ENCODE measurements at places on chromosomes 4 and X. TPM values are rescaled to one million over a fixed set of nuclear protein-coding genes. Genes with fewer than 3 reads are reported as not detected.
A peak's percentile ranks its signal among the peaks of the same experiment; 100 is the strongest.

The VCX2 gene
- not detected for polyA plus RNA-seq

DNA sequence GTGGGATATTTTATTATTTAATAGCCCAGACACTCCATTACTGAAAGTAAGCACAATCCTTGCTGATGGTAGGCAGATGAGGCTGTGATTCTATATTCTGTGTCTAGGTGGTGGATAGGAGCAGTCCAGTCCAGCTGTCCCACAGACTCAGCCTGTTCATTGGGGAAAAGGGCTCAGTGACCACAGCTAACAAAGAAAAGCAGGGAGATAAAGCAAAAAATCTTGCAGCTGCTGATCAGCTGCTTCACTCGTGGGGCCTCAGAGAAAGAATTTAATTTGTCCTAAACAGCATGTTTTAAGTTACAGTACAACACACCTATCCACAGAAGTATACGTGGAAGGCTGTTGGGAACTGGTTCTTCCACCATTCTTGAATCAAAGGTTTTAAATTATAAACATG lies 40.7 kb upstream of the ANK2 start:
- no peak for DNase-seq

DNA sequence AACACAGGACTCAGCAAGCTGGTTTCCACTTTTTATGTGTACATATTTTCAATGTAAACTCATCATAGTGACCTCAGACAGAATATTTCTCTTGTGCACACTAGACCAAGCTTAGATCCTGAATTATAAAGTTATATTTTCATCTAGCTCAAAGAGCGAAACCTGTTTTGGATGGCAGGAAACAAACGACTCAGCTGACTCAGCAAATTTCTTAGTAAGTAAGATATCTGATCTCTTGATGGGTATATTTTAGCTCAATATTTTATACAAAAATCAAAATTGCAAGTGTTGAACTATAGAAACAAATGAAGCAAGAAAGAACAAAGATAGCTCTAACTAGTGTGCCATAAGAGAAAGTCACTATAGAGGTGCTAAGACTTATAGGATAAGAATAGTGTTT lies 1114.5 kb downstream of the STPG2 start:
- no peak for DNase-seq

- DNase-seq, result peak; percentile 0
Observed at GRCh38 chr4:14566518-14566917, 435.8 kb upstream of the CPEB2 start.

The FHL1 gene
- 72.9 TPM for polyA plus RNA-seq

DNA sequence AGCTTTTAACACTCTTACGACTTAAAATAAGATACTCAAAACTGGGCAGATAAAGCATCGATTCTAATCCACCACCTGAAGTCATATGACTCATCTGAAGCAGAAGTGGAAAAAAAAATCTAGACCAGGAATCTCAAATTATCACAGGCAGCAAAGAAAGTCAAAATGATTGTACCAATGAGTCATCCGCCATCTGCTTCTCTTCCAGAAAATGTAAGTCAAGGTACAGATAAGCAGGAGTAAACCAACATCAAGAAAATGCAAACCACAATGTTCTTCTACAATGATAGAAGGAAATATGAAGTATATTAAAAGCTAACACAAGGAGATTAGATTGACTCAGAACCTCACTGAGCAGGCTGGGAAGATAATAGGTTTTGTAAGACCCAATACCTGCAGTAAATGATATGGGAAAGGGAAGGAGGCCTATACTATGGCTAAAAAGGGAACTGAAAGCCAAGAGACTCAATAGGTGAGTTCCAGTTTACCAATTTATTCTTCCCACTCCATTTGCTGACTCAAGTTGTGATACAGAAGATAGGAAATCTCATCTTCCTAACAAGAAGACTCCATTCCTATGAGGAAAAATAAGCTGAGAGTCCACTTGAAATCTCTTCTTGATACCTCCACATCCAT lies 88.4 kb upstream of the TET2 start:
- DNase-seq, result peak; percentile 75

The AFM gene
- polyA plus RNA-seq, result not detected

DNA sequence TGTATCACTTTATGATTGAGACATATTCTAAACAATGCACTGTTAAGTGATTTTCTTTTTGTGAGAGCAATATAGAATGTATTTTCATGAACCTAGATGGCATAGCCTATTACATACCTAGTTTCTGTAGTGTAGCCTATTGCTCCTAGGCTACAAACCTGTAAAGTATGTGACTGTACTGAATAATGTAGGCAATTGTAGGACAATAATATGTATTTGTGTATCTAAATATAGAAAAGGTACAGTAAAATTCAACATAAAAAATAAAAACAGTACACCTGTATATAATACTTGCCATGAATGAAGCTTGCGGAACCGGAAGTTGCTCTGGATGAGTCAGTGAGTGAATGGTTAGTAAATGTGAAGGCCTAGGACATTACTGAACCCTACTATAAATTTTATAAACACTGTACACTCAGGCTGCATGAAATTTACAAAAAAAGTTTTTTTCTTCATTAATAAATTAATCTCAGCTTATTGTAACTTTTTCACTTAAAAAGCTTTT lies 106.7 kb downstream of the VSIG4 start:
- no peak for DNase-seq

- DNase-seq, result peak; percentile 73
Observed at GRCh38 chr4:30380404-30380998, 339.7 kb upstream of the PCDH7 start.

- peak; percentile 87 for DNase-seq
Observed at GRCh38 chr4:140098455-140099160, 55.4 kb downstream of the MAML3 start.

GRCh38 chr4:48801016-48801715 lies 21.1 kb upstream of the FRYL start:
- DNase-seq, result no peak

- DNase-seq, result no peak
Observed at GRCh38 chr4:84166486-84166885, 332.6 kb downstream of the NKX6-1 start.

The CNGA2 gene
- polyA plus RNA-seq, result not detected

The ZNF275 gene
- 9.7 TPM for polyA plus RNA-seq

GRCh38 chrX:39953879-39954278 lies 143.9 kb downstream of the BCOR start:
- peak; percentile 81 for DNase-seq

The RASGEF1B gene
- polyA plus RNA-seq, result 0.09 TPM

The SPARCL1 gene
- not detected for polyA plus RNA-seq

The BEX1 gene
- polyA plus RNA-seq, result 0.27 TPM

Measured in IMR-90 (cell line).